SK-MEL-5 (cell line): ENCODE measurements at places on chromosomes 2 and 18. TPM values are rescaled to one million over a fixed set of nuclear protein-coding genes. Genes with fewer than 3 reads are reported as not detected.

Gene CXCR1
- total RNA-seq: not detected in 2 replicates

Gene KIAA2012
- not detected in 2 replicates for total RNA-seq

Gene OR6B2
- not detected in 2 replicates for total RNA-seq

Gene CRYBA2
- not detected in 2 replicates for total RNA-seq

Gene CRYGB
- not detected in 2 replicates for total RNA-seq

Gene IL36A
- total RNA-seq: not detected in 2 replicates

Gene CFAP65
- total RNA-seq: 0.16 and 0.24 TPM in 2 replicates

Gene DNAH6
- total RNA-seq: 12.1 and 15.6 TPM in 2 replicates

Gene ATP6V1B1
- total RNA-seq: 2.5 TPM in 1 of 2 replicates, not detected in the other

Gene MTA3
- total RNA-seq: 38.9 and 40.3 TPM in 2 replicates

Gene CSRNP3
- total RNA-seq: 0.32 and 0.45 TPM in 2 replicates

Gene NEU2
- total RNA-seq: not detected in 2 replicates

Gene MYCN
- 0.08 and 0.11 TPM in 2 replicates for total RNA-seq

DNA sequence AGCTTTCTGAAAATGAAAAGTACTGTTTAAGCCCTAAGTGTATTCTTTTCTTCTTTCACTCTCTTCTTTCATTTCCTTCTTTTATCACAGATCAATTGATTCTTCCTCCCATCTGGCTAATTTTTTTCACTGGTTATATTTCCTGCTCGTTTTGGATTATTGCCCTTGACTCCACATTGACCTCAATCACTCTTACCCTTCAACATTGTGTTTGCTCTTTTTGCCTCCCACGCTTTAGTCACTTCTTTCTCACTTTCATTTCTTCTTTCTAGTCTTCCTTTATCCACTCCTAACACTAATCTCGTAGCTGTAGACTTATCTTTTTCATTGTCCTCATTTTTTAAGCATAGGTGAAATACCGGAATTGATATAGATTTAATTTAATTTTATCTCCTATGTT lies 320.3 kb upstream of the VRK2 start:
- no peak for DNase-seq

DNA sequence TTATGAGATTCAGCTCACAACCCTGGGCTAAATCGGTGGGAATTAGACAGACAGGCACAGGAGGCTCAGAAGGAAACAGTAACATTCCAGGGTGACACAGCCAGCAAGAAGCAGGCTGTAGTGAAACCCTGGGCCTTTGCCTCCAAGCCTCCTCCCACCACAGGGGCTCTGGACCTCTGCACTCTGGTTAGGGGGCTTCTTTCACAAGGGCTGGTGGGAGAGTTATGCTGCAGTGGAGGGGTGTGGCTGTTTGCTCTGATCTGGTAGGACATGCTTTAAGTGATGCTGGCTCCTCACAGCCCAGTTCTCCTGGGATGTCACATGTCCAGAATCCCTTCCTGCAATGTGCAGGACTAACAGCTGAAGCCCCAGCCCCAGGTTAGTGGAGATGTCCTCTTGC lies 109.9 kb downstream of the TGFA start:
- DNase-seq: no peak

- DNase-seq: no peak
Measured at GRCh38 chr18:13308369-13308768, 89.8 kb downstream of the LDLRAD4 start.

DNA sequence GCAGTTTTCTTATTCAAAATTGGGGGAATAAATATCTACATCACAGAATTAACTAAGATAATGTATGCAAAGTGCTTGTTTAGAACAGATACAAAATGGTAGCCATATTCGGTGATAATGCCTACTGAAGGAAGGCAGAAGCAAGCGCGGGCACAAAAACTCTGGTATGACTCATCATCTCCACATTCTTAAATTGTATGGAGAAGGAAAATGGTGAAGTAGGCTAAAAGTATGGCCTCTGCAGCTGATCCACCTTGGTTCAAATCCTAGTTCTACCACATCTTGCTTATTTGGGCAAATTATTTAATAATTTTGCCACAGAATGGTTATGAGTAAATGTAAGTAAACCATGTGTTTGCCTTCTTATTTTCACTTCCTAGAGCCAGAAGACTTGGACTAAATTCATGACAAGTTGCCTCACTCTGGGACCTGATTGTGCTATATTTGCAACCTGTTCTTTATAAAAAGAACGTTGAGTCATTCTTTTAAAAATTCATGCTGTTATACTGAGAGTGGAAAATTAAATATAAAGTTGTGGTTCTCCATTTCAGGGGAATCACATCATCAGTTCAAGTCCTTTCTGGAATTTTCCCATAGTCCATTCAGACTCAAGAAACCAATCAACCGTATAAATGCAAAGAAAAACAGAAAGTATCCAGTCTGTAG lies 9.0 kb upstream of the CDK15 start:
- no peak for DNase-seq

GRCh38 chr2:16034975-16035746 lies 94.8 kb downstream of the MYCN start:
- no peak for DNase-seq

DNA sequence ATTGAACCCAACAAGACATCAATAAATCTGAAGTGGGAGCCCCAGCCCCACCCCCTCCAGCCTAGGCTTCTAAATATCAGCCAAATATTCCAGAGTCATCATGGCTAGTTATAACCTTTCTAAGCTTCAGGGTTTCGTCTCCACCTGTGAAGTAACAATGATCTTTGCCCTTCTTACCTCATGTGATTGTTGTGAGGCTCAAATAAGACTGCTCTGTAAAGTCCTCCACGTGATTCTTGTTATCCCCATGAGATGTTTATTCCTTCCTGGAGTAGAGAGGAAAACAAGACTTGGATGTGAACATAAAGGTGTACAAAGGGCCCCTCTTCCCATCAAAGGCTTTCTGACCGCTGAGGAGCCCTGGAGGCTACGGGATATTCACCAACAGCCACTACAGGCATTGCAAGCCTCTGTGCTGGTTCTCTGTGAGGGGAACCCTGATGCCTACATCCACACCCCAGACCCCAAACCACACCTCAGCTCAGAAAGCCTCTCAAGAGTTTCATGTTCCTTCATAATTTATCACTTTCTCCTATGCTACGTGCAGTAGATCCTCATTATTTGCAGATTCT lies 20.1 kb upstream of the REEP1 start:
- DNase-seq: no peak

DNA sequence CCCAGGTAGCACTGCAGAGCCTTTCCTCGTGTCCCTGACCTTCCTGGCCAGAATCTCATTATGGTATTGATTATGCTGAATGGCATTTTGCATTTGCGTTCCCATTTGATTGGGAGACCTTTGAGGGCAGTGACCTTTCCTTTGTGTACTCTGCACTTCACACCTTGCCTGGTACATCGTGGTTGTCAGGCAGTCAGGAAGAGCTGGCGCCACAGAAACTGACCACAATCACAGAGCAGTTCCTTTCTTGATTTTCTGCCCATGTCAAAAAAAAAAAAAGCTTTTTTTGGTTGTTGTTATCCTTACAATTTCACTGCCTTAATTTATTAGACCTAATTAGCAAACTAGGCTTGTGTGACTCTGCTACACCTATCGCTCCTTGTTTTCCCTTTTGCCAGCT lies 8.9 kb upstream of the KLHL29 start:
- no peak for DNase-seq

DNA sequence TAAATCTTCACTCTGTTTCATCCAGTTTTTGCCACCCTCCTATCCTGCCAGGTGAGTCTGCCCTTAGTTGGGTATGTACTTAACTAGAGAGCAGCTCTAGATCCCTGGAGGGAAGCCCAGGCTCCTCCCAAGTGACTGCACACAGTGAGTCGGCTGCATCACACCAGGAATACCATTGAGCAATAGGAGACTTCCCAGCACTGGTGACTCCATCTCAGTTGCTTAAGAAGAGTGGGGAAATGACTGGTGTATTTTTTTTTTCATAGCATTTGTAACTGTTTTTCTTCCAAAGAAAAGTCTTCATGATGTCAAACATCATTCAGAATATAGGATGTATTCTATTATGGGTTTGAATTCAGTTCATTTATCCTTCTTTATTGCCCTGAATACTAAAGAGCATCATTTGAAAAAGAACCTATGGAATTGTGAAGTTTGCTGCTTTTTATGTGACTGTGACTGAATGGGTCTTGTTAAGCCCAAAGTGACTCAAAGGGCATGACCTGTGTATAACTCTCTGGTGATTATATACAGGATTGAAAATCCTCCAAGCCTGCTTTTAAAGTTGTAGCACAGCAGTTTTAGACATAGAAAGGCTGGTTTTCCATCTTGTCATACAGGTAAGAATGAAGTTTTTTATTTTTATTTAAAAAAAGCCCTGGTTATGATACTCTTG lies 84.3 kb downstream of the MAP3K20 start:
- no peak for DNase-seq

DNA sequence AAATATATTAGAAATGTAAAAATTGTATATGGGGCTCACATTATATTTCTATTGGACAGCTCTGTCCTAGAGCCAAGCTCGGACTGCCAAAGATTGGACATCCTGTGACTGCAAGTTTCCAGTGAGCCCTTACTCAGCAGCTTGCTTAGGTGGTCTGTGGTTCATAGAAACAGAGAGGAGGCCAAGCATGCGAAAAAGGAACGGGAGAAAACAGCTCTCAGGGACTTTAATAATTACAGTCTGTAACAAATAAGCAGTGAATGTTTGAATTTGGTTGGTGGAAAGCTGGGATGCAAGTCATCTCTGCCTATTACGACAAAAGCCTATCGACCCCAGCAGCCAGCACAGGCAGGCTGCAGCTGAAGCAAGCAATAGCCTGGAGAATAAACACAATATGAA lies 35.6 kb downstream of the WIPF1 start:
- no peak for DNase-seq

- DNase-seq: no peak
Measured at GRCh38 chr2:4965556-4966320, 726.4 kb upstream of the SOX11 start.

DNA sequence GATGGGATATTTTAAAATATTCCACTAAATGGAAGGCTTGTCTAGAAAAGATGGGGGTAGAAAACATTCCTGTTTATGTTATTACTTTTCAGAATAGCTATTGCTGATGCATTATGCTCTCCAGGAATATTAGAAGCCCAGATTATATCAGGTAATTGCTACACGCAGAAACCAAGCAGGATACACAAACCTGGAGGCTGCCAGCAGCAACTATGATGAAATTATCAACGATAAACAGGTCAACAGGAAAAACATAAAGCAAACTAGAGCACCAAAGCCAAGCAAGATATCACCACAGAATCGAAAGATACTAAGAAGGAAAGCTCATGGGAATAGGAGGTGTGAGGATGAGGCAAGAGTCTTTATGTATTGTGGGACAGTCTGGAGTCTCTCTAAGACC lies 113.2 kb upstream of the SPATS2L start:
- no peak for DNase-seq

DNA sequence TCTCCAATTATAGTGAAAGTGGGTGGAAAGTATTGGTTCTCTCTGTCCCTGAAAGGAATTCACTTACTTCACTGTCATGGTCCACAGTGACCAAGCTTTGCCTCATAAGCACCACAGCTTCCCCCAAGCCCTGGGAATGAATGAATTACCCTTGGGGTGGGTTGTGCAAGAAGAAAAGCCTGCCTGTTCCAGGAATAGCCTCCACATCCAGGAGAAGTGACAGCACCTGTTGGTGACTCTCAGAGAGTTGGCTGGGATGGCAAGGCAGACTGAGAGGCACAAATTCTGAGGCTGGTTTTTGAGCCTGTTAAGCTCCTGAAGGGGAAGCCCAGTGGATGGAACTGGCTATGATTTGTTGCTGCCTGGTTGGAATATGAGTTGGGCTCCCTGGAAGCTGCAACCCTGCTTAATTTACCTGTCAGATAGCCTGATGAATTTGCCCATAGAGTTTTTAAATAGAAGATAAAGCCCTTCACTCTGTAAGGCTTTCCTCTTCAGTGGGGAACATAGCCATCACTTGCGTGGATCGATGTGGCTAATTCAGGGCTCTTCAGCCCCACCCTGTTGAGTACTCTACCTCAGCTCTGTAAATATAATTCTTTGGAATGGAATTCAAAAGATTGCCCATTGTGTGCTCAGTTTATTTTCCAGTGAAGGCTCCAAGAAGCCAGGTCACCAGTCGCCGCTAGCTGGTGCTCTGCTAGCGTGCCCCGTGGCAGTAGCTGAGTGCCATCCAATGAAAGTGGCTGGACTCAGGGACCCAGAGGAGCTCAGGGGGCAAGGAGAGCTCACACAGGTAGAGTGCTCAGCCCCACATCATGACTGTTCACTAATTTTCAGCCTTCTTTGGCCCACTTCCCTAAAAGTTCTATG lies 479.3 kb downstream of the IRS1 start:
- DNase-seq: no peak

DNA sequence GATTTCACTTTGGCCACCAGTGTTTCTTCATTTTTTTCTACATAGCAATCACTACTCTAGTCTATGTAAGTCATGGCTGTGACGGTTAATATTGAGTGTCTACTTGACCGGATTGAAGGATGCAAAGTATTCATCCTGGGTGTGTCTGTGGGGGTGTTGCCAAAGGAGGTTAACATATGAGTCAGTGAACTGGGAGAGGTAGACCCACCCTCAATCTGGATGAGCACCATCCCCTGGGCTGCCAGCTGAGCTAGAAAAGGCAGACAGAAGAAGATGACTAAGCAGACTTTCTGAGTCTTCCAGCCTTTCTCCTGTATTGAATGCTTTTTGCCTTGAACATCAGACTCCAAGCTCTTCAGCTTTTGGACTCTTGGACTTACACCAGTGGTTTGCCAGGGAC lies 265.0 kb upstream of the SLC8A1 start:
- DNase-seq: no peak

GRCh38 chr2:63378589-63378988 lies 209.7 kb downstream of the WDPCP start:
- DNase-seq: no peak

DNA sequence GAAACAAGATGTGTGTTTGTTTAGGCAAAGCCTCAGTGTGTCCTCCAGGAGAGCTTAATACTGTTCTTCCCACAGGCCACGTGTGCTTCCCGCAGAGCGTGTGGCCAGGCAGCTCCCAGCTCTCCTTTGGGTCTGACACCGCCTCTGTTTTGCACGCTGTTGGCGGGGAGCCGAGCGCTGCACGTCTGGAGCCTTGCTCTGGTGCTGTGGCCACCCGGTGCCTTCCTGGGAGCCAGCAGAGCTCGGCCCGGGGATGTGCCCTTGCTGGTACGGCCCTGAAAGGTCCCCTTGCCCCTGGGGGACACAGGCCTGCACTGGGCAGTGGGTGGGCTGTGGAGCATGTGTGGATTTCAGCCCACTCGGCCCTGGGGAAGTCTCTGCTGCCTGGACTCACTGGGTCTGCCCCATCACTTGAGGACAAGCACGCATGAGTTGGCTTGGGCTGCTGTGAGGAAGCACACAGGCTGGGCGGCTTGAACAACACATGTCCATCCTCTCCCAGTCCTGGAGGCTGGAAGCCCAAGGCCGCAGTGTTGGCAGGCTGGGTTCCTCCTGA lies 160.7 kb upstream of the HDAC4 start:
- peak; percentile 14 for DNase-seq

DNA sequence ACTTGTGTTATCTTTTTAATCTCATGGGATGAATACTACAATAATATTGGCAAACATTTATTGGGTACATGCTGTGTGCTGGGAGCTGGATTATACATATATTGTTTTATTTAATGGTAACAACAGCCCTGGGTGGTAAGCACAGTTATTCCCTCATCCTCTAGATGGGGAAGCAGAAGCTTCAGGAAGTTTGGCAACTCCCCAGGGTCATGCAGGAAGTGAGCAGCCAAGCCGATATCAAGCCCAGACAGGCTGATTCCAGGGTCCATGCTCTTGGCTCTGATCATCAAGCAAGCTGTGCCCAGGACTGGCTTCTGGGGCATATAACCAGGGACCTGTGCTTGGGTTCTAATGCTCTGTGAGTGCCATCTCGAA lies 155.8 kb downstream of the ZNF516 start:
- DNase-seq: no peak

GRCh38 chr18:73987247-73987980 lies 160.2 kb downstream of the FBXO15 start:
- no peak for DNase-seq

- no peak for DNase-seq
Measured at GRCh38 chr2:80335411-80335810, 30.9 kb upstream of the LRRTM1 start.
